ENCODE measurements at places on chromosomes 7 and 10.
A peak's percentile ranks its signal among the peaks of the same experiment; 100 is the strongest.

GRCh38 chr7:136869991-136870865, 1.8 kb downstream of the CHRM2 start:
- DNase-seq, result peak; percentile 57

DNA sequence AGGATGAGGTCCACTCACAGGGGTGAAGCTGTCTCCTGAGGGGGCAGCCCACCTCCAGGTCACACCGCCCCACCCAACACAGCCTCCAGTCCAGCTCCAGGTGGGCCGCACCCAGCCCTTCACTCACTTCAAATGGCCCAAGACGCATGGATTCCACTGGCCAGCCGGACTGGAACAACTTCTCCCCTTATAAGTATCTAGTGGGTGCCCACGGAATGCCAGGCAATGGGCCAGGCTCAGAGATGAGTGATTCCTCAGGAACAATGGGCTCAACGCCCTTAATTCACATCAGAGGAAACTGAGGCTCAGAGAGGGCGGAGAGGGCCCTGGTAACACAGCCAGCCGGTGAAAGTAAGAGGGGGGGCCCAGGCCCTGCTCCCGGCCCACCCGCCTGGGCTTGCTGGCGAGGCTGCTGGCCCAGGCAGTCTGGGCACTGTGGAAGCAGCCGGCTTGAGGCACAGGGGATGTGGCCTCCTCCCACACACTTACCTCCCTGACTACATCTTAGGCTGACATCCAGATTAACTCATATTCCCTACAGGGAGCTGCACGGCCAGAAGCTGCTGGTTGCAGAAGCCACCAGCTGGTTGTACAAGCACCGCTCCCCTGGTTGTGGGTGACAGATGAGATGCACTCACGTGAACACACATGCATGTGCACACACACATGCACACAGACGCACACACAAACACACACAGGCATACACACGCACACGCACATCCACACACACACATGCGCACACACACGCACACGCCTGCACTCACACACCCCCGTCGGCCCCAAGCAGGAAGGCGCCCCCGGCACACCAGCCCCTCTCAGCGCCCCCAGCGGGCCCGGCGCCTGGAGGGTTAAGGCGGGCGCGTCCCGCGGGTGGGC, 1.0 kb upstream of the FAM20C start:
- no peak for DNase-seq

DNA sequence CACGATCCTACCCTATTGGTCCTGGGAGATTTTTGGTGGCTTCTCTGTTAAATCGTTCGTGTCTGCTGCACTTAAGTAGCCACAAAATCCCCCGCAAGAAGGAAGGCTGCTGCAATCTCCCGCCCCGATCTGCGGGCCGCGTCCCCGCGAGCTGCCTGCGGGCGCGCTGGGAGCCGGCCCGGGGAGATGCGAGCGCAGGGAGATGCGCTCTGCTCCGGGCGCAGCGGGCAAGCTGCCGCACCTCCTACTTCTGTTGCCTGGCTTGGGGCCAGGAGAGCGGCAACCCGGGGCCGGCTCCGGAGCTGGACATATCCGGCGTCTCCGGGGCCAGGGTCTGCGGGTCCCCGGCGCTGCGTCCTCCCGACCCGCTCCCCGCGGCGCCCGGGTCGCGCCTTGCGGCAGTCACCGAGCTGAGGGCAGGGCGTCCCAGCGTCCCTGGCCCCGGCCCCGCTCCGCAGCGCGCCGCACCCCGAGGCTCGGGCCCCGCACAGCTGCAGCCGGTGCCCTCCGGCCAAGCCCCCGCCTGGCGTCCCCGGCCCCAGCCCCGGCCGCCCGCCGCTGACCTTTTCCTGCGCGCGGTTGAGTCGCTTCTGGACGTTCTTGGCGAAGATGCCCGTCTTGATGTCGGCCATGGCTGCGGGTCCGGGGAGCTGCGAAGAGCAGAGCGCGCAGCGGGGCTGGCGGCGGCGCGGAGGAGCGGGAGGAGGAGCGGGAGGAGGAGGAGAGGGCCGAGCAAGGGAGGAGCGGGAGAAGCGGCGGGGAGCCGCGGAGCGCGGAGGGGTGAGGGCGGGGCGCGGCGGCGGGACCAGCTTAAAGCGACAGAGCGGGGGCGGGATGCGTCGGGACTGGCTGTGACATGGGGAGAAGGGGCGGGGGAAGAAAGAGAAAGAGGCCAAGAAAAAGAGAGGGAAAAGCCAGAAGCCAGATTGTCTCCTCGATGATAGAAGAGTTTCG, at the start of gene AMPH:
AMPH (minus strand) TSS at position 654 of the 954 bp plus-strand sequence; CDS start at position 632, 22 bp downstream.
- DNase-seq, result peak; percentile 79

GRCh38 chr7:81297317-81297716, 378.5 kb upstream of the SEMA3C start:
- DNase-seq, result no peak

DNA sequence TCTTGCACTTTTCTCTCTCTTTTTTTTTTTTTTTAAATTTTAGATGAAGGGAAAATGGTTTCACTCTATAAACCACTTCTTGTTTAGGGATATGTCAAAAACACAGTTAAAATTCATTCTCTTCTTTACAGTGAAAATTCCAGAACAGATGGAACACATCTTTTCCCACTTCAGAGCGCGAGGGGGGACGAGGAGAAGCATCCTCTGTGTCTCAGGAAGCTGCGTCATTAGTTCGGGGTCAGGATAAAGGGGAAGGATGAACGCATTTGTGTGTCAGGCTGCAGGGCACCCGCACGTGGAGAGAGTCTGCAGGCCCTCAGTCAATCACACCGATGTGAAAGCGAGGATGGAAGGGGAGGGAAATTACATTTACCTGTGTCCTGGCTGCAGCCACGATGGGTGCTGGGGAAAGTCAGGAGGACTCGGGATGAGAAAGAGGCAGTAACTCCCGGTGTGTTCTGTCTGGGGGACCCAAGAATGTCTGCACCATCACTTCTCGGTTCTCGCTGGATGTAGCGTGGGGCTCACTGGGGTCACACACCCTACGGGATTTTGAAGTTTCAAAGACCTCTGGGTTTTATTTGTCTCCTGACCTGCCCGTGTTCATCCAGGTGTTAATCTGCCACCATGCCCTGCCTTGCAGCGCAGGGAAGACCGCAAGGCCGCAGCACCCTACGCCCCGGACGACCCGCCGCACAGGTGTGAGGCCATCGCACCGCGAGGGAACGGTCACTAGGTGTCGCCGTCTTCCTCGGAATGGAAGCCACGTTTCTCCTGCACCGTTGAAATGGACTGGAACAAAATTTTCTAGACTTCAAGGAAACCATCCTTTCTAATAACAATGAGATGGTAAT, 66.7 kb upstream of the PITRM1 start:
- DNase-seq, result peak; percentile 80

DNA sequence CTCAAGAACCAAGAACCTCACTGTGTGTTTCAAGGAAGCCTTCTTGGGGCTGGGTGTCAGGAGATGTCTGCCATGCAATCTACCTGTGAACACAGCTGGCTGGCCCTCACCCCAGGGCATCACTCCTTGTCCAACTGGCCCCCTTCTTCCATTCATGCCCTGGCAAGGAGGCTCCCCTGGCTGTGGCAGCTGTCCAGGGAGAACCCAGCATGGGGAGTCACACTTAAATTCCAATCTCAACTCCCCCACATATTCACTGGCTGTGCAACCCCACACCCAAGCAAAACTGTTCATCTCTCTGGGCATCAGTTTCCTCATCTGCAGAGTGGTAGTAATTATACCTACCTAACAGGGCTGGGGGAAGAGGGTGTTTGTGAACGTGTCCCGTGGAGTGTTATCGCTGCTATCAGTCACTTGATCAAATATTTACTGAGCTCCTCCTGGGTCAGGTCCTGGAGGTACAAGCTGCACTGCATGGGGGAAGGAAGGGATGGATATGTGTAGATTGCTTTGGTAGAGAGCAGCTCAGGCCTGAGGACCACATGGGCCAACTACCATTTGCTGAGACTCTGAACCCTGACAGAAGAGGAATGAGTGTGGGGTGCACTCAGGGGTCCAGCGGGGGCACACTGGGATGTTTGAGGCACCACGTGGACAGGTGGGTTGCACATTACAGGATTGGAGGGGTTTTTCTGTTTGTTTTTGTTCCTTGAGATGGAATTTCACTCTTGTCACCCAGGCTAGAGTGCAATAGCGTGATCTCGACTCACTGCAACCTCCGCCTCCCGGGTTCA, 2.1 kb upstream of the GPRIN2 start:
- DNase-seq, result peak; percentile 71

- DNase-seq, result no peak
Measured at GRCh38 chr10:117530791-117531190, 11.8 kb upstream of the EMX2 start.

GRCh38 chr7:2853147-2853546, 9.0 kb upstream of the GNA12 start:
- DNase-seq, result no peak

DNA sequence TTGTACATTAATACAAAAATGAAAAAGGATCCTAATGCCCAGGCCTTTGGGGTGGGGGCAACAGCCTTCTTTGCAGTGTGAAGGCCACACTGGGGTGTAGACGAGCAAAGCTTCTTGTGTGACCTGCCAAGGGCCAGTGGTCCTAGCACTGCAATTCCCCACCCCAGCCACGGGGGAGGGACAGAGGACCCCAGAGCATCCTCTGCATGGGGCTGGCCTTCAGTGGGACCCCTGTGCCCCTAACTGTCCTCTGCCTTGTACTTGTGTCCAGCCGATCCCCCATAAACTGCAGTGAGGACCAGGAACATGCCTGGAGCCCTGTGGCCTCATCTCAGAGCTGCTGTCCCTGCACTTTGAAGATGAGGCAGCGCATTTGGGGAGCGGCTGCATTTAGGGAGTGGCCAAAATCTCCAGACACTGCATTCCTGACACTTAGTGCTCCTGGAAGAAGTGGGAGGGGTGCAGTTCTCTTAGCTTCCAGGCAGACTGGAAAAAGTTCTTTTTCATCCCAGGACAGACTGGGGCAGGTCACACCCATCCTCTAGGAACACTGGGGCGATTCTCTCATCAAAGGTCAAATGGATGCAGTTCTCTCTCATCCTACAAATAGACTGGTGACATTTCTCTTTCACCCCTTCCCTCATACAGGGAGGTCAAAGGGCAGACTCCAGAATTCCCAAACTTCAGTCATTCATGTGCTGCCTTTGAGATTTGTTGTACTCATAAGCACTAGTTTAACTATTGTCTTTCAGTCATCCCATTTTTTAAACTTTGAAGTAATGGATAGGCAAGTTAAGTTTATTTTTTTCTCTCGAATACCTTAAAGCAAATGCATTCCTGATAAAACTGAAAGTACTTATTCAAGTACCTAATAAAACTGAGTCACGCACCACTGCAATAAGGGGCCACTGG, 922 bp upstream of the MYO1G start:
- DNase-seq, result no peak

DNA sequence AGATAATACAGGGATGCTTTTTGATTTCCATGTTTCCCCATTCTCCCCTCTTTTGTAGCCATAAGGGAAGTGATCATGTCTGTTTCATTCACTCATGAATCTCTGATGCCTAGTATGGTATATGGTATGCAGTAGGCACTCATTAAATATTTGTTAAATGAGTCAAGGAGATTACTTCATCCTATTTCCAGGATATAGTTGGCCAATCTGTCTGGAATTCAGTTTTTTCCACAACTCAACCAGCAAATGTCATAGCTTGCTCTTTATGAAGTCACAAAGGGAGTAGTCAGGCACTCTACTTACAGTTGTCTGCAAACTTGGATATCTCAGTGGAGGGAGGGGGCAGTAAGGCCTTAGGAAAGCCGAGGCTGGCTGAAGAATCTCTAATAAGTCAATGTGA, 853.6 kb downstream of the LRMDA start:
- DNase-seq, result no peak

DNA sequence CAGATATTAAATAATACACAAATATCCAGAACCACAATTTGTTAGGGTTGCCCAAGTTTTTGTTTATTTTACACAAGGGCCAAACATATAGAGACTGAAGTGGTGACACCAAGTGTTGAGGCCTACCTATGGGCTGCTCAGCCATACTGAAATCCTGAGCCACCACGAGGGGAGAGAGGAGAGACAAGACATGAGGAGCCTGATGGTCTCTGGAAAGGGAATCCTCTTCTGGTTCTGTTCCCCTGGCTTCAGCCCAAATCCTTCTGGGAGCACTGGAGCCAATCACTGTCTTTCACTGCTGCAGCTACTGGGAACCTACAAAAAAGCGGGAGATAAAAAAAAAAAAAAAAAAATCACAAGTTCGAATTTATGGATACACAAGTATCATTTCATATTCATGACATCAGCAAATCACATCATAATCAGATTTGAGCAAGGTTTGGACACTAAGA, 1.9 kb downstream of the SKIDA1 start:
- DNase-seq, result no peak

- no peak for DNase-seq
Measured at GRCh38 chr7:67771846-67772605, 775.4 kb downstream of the TYW1 start.

DNA sequence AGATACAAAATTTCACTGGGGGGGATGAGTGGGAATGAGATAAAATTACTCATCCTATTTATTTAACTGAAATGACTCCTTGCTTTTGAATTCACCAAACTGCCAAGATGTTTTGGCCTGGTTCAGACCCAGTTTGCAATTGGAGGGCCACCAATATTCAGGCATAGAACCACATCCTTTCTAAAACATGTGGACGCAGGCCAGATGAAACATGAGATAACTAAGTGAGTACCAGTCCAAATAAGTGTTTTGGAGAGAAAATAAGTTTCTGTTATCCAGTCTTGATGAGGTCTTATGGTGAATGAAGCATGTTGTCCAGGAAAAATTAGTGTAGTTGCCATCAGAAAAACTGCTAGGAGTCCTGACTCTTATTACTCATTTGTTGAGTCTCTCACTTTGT, 36.3 kb upstream of the PDK4 start:
- no peak for DNase-seq

- no peak for DNase-seq
Measured at GRCh38 chr10:131475803-131476202, 164.3 kb upstream of the TCERG1L start.

- DNase-seq, result no peak
Measured at GRCh38 chr7:81618396-81619014, 151.3 kb downstream of the HGF start.

DNA sequence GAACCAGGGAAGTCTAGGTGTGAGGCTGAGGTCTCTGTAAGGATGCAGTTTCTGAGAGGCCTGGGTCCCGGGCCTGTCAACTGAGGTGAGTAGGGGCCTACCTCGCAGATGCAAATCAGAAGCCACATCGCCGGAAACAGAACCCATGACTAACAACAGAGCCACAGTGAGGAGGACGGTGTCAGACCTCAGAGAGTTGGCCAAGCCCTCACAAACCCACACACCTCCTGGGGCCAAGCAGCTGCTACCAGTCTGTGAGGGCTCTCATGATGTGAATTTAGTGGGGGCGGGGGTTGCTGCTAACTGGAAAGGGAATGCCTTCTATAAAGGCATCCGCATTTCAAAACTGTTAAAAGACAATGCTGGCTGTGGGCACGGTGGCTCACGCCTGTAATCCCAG, 103.0 kb downstream of the COBL start:
- DNase-seq, result no peak

GRCh38 chr10:90227217-90227656, 525.8 kb downstream of the KIF20B start:
- no peak for DNase-seq

- DNase-seq, result no peak
Measured at GRCh38 chr10:62817766-62818425, 1.7 kb upstream of the EGR2 start.

GRCh38 chr10:94131885-94132284, 138.2 kb downstream of the PLCE1 start:
- DNase-seq, result no peak

GRCh38 chr10:57807906-57808305, 459.8 kb downstream of the IPMK start:
- no peak for DNase-seq
